CD4-positive, alpha-beta T cell treated with Interleukin-12 subunit alpha and Interleukin-12 subunit beta, for 1 hour (primary cell): ENCODE measurements at places on chromosomes 3 and 15.
A peak's percentile ranks its signal among the peaks of the same experiment; 100 is the strongest.

DNA sequence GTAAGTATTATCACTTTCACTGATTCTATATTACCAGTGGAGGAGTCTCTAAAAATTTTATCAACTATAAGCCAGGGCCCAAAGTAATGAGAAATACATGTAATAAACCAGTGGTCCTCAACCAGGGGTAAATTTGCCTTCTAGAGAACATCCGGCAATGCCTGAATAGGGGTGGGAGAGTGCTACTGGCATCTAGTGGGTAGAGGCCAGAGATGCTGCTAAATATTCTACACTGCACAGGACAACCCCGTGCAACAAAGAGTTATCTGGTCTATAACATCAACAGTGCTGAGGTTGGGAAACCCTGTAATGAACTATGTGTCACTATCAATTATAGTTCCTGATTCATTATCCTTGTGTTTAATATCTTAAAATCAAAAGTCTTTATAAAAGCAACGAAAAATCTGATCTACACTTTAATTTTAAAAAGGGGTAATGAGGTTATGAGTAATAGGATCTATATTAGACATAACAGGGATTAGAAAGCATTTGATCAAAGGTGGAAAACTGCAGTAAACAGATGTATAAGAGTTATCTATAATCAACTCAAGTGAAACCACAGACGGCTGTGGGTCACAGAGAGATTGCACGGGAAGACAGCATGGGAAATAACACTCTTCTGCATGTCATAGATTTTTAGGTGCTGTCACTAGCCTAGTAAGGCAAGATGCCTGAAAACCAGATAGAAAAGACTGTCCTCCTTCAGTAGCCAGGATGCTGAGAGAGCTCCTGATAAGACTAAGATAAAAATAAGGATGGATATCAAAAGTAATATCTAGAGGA, 2.0 kb downstream of the LYSMD2 start:
- DNase-seq: peak; percentile 50

DNA sequence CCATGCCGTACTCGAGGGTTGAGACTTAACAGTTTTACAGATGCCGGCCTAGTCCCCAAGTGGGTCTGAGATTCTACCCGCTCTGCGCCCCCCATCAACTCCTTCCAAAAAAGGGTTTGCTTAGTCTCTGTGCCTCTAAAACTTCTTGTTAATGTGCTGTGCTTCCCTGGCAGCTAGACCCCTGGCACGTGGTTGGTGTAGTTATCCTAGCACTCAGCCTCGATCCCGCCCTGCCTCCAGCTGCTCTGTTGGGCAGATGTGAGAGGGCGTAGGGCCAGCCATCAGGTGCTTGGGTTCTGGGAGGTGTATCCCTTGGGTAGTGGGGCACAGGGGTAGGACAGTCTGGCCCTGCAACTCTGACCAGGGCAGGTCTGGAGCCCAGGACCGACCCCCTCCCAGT, 79.5 kb downstream of the FBLN2 start:
- DNase-seq: no peak

DNA sequence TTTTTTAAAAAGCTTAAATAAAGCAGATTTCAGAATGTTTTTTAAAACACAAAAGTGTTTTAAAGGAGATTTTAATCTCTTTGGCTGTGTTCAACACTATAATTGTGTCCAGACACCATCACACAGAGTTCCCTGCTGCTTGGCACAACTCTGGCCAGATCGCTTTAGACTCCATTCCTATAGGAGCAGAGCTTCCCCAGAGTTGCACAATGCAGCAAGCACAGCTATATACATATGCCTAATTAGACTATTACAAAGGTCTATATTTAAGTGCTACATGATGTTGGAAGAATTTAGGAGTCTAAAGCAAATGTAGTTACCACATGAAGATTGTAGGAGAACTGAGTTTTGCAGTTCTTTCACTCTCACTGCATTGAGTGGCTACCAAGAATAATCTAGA, 11.2 kb downstream of the SLC9A9 start:
- no peak for DNase-seq

- no peak for DNase-seq
Observed at GRCh38 chr15:70240820-70241430, 143.2 kb upstream of the TLE3 start.

DNA sequence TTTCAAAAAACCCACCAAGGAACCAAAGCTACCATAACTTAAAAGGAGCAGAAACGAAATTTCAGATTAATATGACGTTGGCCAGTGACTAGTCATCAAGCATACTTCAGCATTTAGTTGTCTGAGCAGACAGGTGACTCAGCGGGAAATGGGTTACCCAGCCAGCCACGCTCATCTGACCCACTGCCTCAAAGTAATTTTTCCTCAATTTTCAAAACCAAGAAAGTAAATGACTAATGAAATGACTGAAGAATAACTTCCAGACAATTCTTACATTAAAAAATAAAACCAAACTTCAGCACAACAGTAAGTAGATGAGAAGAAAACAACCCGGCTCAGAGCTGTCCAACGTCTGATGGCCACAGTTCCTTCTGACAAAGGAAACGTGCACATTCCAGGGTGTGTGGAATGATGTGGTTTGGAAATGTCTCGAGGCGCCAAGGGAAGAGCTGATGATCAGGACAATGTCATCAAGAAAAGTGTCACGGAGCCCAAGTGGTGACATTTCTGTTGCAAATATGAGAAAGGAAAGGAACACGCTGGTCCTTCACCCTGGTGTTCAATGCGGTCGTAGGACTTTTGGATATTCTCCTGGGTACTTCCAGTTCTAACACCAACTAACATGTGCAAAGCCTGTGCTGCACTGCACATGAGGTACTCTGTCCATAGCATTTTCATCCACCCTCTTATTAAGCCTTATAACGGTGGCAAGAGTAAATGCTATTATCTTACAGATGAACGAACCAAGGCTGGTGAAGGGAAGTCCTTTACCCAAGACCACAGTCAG, 79.1 kb downstream of the FOXP1 start:
- peak; percentile 22 for DNase-seq

DNA sequence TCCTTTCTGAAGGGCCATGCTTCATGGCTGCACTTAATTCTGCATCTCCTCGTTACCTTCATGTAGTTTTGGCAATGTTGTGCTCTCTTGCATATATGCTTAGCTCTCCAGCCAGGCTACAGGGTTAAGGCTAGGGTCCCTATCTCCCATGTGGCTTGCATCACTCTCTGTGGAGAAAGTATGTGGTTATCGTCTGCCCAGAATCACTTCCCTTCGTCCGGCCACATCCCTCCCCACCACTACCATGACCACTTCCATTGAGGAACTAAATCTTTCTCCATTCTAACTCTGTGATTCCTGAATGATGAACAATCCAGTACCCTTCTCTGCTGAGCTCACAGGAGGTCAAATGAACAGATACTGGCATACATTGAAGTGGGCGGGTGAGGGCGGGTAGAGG, 34.0 kb downstream of the WWTR1 start:
- DNase-seq: no peak

- DNase-seq: no peak
Observed at GRCh38 chr3:190491533-190492054, 22.3 kb upstream of the IL1RAP start.

GRCh38 chr3:72916250-72916649, 28.4 kb downstream of the GXYLT2 start:
- no peak for DNase-seq

GRCh38 chr3:78736863-78737262, 1030.9 kb downstream of the ROBO1 start:
- DNase-seq: no peak

DNA sequence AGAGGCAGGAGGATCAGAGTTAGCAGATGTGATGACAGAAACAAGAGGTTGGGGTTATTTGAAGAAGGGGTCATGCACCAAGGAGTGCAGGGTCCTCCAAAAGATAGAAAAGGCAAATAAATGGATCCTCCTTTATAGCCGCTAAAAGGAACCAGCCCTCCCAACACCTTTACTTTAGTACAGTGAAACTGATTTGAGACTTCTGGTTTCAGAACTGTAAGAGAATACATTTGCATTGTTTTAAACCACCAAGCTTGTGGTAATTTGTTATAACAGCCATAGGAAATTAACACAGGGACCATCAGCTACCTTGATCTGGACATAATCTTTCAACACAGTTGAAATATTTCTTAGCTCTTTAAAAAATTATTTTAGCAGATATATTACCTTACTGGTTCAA, 166.6 kb downstream of the TIGIT start:
- no peak for DNase-seq

- DNase-seq: no peak
Observed at GRCh38 chr15:69921626-69922619, 175.8 kb downstream of the TLE3 start.

- no peak for DNase-seq
Observed at GRCh38 chr15:63818191-63818590, 15.6 kb downstream of the HERC1 start.

GRCh38 chr3:186477876-186478275, 66.3 kb downstream of the CRYGS start:
- DNase-seq: no peak

GRCh38 chr3:47910777-47911440, 105.3 kb downstream of the MAP4 start:
- DNase-seq: no peak

GRCh38 chr15:89375093-89376005, 40.7 kb upstream of the POLG start:
- DNase-seq: no peak

DNA sequence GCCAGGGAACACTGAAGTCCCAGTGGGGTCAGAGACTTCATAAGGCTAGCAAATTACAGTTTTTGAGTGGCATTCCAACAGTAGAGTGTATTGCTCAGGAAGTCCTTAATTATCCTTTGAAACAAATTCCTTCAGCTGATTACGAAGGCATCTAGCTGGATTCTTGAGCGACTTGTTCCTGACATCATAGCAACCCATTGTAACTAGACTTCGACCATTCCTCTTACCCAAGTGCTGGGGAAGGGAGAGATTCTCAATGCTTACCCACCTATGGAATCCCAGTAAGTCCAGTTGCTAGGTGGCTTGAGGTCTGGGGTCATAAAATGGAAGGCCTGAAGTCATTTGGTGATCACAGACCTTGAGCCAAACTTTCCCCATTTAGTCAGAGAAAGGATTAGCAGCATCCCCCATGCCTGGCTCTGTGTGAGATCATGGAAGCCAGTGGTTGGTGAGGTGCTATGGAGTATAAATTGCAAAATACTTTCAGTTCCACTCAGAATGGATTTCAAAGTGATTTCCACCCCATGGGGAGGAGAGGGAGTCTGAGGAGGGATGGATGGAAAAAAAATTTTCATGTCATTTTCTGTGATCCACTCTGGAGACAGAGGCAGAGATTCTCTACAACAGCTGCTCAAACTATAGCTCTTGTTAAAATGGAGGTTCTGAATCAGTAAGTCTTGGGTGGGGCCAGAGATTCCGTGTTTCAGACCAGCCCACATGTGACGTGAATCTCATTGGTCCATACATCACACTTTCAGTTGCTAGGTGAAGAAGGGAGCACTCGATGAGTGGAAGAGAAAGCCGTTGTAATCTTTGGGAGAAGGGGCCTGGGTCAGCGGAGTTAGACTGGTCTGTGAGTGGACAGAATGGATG, 45.7 kb downstream of the CD86 start:
- DNase-seq: peak; percentile 40

- DNase-seq: no peak
Observed at GRCh38 chr3:190073264-190074008, 47.3 kb downstream of the P3H2 start.

DNA sequence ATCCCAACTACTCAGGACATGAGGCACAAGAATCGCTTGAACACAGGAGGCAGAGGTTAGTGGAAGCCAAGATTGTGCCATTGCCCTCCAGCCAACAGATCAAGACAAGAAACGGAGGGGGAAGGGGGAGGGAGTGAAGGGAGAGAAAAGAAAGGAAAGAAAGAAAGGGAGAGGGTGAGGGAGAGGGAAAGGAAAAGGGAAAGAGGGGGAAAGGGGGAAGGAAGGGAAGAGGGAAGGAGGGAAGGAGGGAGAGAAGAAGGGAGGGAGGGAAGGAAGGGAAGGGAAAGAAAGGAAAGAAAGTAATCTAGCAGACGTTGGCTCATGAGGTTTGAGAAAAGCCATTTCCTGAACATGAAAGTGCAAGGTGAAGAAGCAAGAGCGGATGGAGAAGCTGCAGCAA, 53.1 kb upstream of the SETMAR start:
- no peak for DNase-seq

DNA sequence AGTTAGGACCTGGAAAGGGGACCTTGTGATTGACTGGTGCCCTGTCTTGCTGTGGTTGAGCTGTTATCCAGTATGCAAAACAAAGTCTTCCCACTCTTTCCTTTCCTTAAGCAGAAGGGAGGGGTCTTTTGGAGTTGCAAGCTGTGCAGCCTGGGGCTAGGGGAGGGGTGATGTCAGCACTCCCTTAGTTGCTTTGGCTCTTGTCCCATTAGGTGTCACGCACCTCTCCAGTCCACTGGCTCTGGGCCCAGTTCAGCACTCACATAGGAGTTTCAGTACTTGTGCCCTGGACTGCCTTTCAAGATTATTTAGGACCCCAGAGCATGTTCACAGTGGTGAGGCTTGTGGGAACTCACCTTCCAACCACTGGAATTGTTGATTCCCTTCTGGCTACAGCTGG, 238.5 kb downstream of the DOCK3 start:
- DNase-seq: no peak

DNA sequence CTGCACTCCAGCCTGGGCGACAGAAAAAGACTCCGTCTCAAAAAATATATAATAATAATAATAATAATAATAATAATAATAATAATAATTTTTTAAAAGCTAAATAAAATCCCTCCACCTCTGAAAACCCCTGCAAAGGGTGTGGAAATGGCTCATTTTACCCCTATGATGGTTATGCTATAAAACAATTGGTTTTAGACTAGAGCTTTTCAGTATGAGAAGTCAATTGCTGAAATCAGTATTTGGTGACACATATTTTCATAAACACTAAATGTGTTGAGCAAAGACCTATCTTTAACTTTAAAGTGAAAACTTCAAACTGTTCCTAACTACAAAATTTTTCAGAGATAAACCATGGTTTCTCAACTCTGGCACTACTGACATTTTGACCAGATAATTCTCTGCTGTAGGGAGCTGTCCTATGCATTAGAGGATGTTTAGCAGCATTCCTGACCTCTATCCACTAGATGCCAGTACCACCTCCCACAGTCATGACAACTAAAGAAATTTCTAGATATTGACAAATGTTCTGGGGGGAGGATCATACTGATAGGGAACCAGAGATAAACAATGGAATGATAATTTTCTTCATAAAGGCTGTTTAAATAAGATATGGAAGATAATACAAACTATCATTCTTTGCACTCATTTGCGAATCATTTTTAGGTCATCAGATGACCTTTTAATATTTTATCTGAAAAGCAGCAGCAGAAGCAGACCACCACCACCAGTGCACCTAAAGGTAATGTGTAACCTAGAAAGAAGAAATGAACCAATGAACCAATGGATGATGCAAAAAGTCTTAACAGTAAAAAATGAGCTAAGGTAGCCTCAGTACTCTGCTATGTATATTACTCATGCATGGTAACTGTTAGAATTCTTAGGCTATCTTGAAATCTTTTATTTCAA, 13.8 kb downstream of the PTPN9 start:
- DNase-seq: no peak

- DNase-seq: no peak
Observed at GRCh38 chr15:99181545-99181971, 67.8 kb downstream of the TTC23 start.
